Stimulated activated CD8-positive, alpha-beta memory T cell treated with anti-CD3 and anti-CD28 coated beads, Interleukin-7, amount 100 ng/mL, for 24 hours (primary cell): ENCODE measurements at places on chromosomes 12 and 14.

DNA sequence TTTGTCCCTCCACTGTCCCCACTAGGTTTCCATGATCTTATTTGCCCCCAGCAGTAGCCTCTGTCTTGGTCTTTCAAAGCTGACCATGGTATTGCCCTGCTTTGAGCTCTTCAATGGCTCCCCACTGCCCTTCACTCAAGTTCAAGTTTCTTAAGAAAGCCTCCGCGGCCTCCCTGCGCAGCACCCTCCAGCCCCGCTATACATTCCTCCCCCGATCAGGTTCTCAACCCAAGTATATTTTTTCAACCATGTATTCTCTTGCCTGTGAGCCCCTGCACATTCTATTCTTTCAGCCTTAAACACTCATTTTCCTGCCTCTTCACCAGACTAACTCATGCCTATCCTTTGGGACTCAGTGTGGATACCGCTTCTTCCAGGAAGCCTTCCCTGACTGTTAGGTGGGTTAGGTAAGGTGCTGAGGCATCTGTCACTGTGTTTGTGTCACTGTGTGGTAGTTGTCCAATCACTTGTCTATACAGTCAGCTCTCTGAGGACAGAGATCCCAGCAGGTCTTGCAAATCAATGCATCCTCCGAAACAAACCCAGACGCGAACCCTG lies 4.3 kb downstream of the FAIM2 start:
- no peak for DNase-seq

DNA sequence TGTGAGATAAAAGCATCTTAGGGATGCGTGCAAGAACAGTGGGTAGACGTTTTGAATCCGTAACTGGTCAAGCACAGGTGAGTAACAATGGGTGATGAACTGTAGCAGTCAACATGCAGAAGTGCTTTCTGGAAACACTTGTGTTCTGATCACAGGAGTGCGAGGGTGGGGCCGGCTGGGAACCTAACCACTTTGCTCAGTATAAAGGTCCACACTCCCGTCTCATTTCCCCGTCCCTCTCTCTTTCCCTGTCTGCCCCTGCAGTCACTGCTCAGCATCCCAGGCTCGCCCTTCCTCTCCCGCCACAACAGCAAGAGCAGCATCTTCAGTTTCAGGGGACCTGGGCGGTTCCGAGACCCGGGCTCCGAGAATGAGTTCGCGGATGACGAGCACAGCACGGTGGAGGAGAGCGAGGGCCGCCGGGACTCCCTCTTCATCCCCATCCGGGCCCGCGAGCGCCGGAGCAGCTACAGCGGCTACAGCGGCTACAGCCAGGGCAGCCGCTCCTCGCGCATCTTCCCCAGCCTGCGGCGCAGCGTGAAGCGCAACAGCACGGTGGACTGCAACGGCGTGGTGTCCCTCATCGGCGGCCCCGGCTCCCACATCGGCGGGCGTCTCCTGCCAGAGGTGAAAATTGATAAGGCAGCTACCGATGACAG lies 127.1 kb downstream of the FIGNL2 start:
- DNase-seq = peak; percentile 20

DNA sequence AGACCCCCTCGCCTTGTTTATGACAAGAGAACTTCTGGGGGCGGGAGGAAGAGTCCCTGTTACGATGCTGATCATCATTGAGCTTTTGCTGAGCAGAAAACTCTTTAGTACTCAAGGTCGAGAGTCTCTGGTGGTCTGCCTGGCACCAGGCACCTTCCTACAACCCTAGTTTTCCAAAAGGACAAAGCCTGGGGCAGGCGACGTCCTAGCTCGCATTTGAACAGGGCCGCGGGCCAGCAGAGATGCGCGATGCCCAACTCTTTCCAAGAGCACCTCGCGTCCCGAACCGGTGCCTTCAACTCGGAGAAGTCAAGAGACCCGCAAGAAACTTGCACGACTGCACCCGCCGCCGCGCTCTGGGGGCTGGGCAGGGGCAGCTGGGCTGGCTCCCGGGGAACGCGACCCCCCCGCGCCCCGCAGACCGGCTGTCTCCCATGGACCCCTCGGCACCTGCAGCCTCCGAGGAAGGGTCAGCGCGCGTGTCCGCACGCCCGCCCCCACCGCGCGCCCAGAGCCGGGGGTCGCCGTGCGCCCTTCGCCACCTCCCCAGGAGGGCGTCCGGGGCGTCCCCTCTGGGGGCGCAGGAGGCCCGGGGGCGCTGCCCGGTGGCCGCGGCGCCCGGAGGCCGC lies 377 bp upstream of the BCL7A start:
- DNase-seq = no peak

GRCh38 chr12:132536102-132536876 lies 46.3 kb downstream of the FBRSL1 start:
- no peak for DNase-seq

DNA sequence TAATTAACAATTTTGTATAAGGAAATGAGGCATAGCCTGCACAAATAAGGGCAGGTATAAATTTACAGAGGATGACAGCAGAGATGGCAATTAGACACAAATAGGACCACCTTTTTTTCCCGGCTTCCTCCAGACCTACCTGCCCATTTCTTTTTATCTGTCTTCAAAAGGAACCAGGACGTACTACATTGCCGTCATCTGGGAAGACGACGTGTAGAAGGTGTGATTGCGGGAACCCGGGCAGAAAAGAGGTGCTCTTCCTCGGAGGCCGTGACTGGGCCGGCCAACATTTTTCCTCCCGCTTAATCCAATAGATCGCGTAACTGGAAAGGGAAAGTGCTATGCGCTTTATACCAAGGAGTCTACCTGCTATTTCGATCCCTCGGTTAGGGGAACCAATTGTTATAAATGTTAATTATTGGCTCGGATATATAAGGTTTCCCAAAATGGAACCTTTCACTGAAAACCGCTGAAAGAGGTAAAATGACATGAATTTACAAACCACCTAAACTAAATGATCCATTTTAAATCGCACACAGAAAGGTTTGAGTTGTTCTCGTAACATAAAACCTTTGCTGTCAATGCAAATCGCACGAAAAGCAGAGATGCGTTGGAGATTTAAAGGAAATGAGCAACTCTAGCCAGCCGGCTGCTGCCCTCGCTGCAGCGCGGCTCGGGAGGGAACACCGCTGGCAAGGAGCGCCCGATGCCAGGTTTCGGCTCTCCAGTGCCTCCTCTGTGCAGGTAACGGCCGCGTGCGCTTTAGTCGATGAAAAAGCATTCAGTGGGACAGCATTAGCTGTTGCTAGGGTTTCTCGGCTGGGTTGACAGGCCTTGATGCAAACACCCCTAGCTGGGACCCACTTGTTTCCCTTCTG lies 2.8 kb upstream of the SIX1 start:
- no peak for DNase-seq

DNA sequence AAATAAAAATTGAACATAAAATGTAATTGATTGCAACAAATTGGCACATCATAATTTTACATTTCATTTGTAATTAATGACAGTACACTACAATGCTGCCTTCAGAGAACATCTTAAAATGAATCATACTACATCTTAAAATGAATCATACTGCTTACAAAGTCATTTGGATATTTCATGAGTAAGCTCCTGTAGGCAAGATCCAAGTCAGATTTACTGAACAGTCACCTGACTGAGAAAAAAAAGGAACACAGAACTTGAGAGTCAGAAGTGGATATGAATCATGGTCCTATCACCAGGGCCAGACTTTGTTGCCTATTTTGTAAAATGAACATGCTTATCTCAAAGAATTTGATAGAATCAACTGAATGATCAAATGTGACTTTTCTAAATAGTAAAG lies 32.7 kb upstream of the FBLN5 start:
- no peak for DNase-seq

GRCh38 chr14:69904246-69904645 lies 25.0 kb downstream of the SMOC1 start:
- DNase-seq = no peak

- no peak for DNase-seq
Measured at GRCh38 chr14:43204816-43205215, 1302.3 kb downstream of the FSCB start.

- no peak for DNase-seq
Measured at GRCh38 chr14:56422703-56423213, 156.8 kb upstream of the TMEM260 start.

DNA sequence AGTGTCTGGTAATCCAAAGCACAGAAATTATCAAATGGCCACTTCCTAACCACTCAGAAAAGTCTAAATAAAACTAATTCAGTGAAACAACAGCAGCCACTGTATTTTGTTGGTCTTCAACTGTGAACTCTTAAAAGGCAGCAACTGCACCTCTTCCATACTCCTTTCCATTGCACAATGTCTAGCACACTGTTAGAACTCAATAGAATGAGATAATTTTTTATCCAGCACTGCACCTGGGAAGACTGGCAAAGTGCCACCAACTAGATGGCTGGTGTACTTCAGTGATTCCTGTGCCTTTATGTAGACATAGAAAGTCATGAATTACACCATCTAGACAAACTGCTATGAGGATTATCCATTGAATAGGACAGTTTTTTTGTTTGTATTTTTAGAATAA lies 26.2 kb downstream of the LGR5 start:
- no peak for DNase-seq

DNA sequence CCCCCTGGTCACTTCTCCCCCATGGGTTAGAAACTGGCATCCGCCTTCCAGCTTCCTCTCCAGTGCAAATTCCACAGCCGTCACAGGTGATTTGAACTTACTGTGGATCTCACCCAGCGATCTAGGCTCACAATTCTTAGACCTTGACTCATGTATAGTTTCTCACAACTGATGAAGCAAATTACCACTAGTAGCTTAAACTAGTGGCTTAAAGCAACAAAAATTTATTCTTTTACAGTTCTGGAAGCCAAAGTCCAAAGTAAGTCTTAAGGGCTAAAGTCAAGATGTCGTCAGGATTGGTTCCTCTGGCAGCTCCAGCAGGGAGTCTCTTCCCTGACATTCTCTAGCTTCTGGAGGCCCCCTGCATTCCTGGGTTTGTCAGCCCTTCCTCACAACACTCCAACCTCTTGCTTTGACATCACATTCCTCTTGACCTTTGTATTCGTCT lies 117.4 kb downstream of the KTN1 start:
- DNase-seq = no peak

- DNase-seq = no peak
Measured at GRCh38 chr14:102184316-102185035, 44.8 kb downstream of the WDR20 start.

DNA sequence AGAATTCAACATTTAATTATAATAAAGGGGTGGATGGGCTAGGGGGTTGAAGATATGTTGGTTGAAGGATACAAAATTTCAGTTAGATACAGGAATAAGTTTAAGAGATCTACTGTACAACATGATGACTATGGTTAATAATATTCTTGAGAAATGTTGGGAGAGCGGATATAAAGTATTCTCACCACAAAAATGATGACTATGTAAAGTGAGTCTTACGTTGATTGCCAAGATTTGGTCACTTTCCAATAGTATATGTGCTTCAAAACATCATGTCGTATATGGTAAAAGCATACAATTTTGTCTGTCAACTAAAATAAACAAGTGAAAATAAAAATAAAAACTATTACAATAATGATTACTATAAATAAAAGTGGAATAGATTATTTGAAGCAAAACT lies 802.0 kb downstream of the C12orf50 start:
- no peak for DNase-seq

GRCh38 chr12:93025145-93026103 lies 96.3 kb upstream of the EEA1 start:
- DNase-seq = no peak

- DNase-seq = no peak
Measured at GRCh38 chr14:35826952-35827416, 846 bp downstream of the BRMS1L start.

GRCh38 chr12:28759333-28759732 lies 389.7 kb upstream of the FAR2 start:
- no peak for DNase-seq

- DNase-seq = no peak
Measured at GRCh38 chr12:104494137-104494792, 37.5 kb downstream of the CHST11 start.

DNA sequence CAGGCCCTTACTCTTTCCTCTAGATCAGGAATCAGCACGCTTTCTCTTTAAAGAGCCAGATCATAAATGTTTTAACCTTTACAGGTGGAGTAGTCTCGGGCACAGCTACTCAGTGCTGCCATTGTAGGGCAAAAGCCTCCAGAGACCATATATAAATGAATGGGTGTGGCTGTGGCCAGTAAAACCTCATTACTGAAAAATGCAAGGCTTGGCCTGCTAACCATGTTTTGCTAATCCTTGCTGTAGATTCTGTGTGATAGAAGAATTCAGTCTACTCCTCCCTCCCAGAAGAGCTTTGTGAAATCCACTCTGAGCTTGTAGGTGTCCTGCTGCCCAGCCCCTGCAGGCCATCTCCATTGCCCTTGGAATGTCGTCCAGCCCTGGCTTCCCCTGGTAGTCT lies 58.1 kb downstream of the HSP90AA1 start:
- no peak for DNase-seq

DNA sequence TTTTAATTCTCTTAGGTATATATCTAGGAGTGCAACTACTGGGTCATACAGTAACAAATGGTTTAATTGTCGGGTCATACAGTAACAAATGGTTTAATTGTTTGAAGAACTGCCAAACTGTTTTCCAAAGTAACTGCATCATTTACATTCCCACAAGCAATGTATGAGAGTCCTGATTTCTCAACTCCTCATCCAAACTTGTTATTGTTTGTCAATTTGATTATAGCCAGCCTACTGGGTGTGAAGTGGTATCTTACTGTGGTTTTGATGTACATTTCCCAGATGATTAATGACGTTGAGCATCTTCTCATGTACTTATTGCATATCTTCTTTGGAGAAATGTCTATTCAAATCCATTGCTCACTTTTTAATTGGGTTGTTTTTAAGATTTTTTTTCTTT lies 67.6 kb upstream of the CFL2 start:
- no peak for DNase-seq

DNA sequence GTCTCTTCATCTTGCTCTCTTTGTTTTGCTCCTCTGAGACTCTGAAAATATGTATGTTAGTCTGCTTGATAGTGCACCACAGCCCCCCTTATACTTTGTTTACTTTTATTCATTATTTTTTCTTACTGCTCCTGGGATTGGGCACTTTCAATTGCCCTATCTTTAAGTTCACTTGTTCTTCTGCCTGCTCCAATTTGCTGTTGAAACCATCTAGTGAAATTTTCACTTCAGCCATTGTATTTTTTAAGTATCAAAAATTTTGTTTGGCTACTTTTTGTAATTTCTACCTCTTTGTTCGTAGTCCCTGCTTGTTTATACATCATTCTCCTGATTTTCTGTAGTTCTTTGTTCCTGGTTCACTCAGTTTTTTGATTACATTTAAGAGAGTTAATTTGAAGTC lies 223.3 kb downstream of the SLC38A4 start:
- DNase-seq = no peak

- no peak for DNase-seq
Measured at GRCh38 chr14:75960231-75960630, 21.6 kb downstream of the TGFB3 start.

DNA sequence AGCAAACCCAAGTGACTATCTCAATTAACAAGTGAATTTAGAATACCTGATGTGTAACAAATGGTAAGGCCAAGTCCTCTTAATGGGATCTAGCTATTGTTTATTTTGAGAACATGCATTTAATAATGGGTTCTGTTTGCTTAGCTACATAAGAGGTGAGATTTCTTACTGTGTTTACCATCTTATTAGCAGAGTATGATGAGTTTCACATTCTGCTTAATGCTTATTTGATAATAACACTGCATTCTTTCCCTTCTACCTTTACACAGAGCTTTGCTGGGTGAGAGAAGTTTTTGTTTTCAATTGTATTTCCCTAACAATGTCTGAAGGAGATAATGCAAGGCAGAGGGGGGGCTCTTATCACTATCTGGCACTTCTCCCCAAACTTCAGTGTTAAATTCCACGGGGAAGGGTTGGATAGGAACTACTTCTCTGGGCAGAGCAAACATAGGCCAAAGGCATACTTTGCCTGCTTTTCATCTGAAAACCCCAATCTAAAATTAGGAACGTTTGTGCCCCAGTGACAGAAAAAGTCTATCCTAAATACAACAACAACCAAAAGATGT lies 129.0 kb upstream of the ATXN7L3B start:
- DNase-seq = no peak
